Panc1 (cell line): ENCODE measurements at places on chromosomes 11 and 22. TPM values are rescaled to one million over a fixed set of nuclear protein-coding genes. Genes with fewer than 3 reads are reported as not detected.

DNA sequence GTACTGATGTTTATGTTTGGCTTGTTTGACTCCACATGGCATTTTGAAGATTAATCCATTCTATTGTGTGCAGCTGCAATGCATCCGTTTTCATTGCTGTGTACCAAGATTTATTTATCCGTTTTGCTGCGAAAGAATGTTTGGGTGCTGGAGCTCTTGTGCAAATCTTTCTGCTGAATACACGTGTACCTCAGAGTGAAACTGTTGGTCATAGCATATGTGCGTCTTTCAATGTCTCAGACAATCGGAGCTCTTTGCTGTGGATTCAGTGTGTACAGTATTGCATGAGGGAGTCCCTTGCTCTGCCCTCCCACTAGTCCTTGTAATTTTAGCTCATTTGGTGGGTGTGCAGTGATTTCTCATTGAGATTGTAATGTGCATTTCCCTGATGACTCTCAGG, 545.4 kb downstream of the TBC1D22A start:
- DNase-seq = no peak

CABP4 gene
- not detected for total RNA-seq

GRCh38 chr11:128506999-128507611, 80.3 kb downstream of the ETS1 start:
- DNase-seq = no peak

DNA sequence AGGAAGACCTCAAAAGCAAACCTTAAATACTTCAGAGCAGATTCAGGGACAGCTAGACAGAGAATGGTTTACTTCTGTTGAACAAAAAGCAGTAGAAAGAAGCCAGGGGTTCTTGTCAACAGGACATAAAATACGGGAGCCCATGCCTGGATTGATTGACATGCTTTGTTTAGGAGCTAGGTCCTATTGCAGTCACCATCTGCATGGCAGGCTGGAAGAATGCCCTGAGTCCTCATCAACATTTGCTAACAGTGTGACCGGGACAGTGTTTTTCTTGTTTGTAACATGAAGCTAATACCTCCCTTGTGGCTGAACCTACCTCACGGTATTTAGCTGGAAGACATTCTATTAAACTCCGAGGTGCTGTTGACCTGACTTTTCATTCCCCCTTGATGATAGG, 225.4 kb downstream of the NTM start:
- DNase-seq = no peak

DNA sequence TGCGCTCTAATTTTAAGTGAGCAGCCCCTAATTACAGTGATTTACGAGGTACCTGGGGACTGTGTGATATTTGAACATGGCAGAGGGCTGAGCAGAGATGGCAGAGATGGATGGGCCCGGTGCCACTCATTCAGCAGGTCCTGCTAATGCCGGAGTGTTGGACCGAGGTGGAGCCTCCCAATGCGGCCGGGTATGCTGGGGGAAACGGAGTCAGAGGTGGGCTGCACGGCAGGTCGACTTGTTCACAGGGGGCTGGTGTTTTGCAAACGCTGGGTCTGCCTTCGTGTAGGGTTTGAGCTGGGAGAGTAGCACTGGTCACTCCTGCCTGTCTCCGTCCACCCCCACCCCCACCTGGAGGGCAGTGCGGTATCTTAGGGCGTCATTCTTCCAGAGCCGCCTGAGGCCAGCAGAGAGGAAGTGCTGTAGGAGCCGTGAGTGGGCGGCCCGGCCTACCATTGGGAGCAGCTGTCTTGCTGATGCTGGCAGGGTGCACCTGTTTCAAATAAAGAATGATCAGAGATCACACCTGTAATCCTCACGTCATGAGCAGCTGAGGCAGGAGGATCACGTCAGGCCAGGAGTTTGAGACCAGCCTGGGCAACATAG, 122.6 kb downstream of the IGLL1 start:
- DNase-seq = no peak
